ENCODE measurements at places on chromosomes 4 and X.

DNA sequence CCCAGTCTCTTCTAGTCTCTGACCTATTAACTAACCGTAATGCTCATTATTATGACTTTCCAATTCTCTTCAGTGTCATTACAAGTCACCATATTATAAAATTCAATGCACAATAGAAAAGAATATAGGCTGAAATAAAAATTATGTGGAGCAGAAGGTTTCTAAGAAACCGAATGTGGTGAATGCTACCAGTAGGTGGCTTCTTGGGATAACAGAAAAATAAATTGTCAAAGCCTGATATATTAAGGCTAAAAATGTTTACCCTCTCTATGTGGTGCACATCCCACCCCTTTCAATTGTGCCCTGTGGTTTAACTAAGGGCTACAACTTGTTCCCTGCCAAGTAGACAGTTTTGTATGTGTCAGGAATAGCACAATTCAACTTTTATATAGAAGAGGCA is 624.6 kb upstream of the TECRL start:
- no peak for DNase-seq

- no peak for DNase-seq
Observed at GRCh38 chr4:169870507-169870906, 112.8 kb upstream of the HPF1 start.

GRCh38 chrX:67718926-67719325 is 175.1 kb downstream of the AR start:
- DNase-seq: no peak

DNA sequence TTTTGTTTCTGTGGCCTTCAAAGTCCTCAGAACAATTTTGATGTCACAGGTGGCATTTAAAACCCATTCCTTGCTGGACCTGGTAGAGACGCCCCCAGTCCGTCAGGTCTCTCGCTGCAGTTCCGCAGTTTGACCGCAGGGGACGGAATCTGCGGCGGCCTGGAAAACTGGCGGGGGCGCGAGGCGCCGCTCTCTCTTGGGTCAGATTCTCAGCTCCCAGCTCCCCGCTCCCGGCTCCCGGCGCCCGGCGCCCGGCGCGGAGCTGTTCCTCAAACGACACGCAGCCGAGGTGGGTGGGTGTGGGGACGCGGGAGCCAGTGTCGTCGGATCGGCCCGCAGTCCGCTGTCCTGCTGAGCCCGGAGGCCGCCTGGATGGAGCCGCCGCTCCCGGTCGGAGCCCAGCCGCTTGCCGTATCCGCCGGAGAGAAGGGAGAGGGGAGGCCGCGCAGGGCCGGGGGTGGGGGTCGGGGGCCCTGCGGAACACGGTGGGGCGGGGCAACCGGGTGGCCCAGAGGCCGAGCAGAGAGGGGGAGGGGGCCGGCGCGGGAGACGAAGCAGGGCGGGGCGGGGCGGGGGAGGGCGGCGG is at the start of gene OCRL:
Gene OCRL (plus strand): TSS at position 192 of the 586 bp plus-strand sequence. CDS start 181 bp downstream, at position 373.
- no peak for DNase-seq
